ENCODE measurements at places on chromosomes 6 and 20. TPM values are rescaled to one million over a fixed set of nuclear protein-coding genes. Genes with fewer than 3 reads are reported as not detected.

The ANKRD66 gene
- total RNA-seq: not detected

DNA sequence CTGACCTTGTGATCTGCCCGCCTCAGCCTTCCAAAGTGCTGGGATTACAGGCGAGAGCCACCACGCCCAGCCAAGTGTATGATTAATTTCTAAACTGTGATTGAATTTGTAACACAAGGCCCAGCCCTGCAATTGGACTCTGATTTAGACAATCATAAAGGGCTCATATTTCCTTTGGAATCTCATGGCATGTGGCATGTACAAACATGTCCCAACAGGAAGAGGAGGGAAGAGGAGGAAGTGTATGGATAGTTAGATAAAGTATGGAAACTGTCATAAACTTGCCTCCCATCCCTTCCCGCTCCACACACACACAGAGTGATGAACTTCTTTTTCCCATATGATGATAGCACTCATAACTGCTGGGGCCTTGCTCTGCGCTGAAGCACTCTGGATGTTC lies 27.2 kb upstream of the QKI start:
- peaks cover 4% of the 10 kb centered on the region for H3K27me3 ChIP-seq
- H3K36me3 ChIP-seq: no peaks in the 10 kb centered on the region
- DNase-seq: no peak
- H3K4me1 ChIP-seq: peaks cover 3% of the 10 kb centered on the region

DNA sequence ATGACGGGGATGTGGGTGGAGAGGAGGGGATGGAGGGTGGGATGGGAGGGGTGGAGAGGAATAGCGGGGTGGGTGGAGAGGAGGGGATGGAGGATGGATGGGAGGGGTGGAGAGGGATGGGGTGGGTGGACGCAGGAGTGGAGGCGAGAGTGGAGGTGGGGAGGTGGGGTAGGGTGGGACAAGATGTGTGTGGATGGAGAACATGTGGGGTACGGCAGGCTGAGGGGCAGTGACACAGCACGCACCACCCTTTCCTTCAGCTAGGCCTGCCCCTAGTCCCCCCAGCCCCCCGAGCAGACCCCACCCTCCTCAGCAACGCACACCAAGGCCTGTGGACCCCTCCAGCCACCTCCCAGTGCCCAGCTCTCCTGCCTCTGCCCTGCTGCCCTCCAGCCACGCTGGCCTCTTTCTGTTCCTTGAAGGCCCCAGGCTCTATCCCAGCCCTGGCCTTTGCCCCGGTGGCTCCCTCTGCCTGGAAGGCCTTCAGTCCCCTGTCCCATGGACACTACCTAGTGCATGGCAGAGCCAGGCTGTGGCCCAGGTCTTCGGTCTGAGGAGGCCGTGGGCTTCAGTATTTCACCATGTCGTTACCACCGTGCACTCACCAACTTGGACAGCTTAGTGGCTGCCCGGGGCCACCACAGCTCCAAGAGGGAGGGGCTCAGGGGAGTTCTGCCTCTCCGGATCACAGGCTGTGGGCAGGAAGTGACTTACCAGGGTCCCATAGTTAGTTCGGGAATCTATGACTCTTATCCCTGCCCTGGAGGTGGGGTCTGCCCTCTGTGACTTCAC lies 78.4 kb upstream of the PMEPA1 start:
- H3K27me3 ChIP-seq: peaks cover 6% of the 10 kb centered on the region
- H3K4me3 ChIP-seq: no peak overlapping the region
- peaks cover 2% of the 10 kb centered on the region for H3K4me1 ChIP-seq
- no peak for DNase-seq

DNA sequence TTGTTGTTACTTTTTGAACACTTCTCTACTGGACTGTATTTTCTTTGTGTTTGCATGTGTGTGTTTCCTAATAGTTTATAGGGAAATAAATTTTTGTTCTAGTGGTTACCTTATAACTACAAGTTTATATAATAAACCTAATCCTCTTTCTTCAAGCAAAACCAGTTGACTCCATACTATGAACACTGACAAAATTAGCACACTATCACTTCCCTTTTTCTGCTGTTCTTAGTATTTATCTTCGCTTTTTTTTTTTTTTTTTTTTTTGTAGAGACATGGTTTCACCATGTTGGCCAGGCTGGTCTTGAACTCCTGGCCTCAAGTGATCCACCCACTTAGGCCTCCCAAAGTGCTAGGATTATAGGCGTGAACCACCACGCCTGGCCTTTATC lies 25.0 kb upstream of the C6orf62 start:
- H3K4me1 ChIP-seq: no peaks in the 10 kb centered on the region
- no peak overlapping the region for H3K4me3 ChIP-seq
- no peak overlapping the region for H3K27ac ChIP-seq

Measured in glutamatergic neuron (in vitro differentiated cells).